ENCODE measurements at places on chromosomes 5 and 9. TPM values are rescaled to one million over a fixed set of nuclear protein-coding genes. Genes with fewer than 3 reads are reported as not detected.

- DNase-seq: no peak
These were observed 95.9 kb upstream of the GNAQ start for GRCh38 chr9:78127279-78128225.

DNA sequence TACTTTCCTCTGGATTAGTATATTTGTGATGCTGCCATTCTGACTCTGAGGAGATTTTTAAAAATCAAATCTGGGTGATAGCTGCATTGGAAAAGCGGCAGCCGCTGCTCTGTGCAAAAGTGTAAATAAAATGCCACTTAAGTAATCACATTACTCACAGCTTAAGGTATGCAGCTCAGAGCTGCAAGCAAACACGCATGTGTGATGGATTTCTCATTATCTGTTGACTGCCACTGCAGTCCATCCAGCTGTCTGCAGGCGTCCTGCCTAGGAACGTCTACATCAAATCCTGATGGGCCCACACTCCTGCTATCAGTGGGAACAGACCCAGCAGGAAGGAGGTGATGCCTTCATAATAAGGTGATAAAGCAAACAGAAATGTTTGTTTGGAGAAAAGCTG lies 216.9 kb downstream of the SPOCK1 start:
- DNase-seq: no peak

- no peak for DNase-seq
These were observed 621 bp downstream of the FYB1 start for GRCh38 chr5:39218482-39219402.

DNA sequence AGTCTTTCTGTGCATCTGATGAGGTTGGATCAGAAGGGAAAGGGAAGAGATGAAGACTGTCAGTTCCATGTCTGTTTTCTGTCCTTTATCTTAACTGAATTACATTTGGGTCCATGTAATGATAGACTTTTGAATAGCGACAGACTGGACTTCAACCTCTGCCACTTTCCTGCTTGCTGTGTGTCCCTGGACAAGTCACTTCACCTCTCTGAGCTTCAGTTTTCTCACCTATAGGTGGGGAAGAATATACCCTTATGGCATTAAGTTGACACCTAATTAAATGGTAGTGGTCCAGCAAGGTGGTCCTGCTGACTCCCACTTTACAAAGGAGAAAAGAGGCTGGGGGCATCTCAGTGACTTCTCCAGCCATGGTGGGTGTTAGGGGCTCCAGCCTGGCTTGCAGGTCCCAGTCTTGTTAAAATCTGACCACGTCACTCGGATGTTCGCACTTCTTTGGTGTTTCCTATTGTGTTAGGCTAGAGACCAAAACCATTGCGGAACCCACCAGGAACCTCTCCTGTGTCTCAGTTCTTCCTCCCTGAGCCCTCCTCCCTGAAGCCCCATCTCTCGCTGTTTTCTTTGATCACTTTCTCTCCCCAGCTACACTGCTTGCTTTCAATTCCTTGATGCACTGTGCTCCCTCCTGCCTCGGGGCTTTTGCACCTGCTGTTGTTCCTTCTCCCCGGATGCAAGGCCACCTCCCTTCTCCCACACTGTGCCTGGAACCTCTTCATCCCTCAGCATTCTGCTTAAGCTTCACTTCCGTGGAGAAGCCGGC lies 256.5 kb downstream of the NSG2 start:
- DNase-seq: no peak

- no peak for DNase-seq
These were observed 110.4 kb upstream of the IFNK start for GRCh38 chr9:27413511-27414219.

- no peak for DNase-seq
These were observed 6.7 kb upstream of the RASEF start for GRCh38 chr9:83069651-83070050.

DNA sequence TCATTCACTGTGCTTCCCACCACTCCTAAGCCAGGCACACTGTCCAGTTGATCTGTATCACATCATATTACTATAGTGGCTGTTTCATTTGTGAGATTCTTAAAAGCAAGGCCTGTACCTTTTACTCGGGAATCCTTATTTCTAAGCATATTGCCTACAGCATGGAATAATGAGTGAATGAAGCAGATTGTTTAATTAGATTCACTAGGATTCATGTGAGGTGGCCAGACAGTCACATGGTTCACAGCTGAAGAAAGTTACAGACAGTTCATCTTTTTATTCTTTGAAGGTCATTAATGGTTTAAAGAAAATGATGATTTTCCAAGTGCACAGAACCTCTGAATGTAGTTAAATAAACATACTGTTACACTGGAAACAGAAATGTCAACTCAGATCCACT lies 24.3 kb upstream of the SEMA6A start:
- no peak for DNase-seq

GRCh38 chr9:137552022-137552768 lies 516 bp downstream of the MRPL41 start:
- DNase-seq: no peak

- no peak for DNase-seq
These were observed 47.7 kb downstream of the COL23A1 start for GRCh38 chr5:178542455-178542854.

GRCh38 chr9:128788445-128788844 lies 1.4 kb downstream of the TBC1D13 start:
- DNase-seq: no peak

- DNase-seq: no peak
These were observed 310.4 kb downstream of the GADD45G start for GRCh38 chr9:89915187-89915586.

DNA sequence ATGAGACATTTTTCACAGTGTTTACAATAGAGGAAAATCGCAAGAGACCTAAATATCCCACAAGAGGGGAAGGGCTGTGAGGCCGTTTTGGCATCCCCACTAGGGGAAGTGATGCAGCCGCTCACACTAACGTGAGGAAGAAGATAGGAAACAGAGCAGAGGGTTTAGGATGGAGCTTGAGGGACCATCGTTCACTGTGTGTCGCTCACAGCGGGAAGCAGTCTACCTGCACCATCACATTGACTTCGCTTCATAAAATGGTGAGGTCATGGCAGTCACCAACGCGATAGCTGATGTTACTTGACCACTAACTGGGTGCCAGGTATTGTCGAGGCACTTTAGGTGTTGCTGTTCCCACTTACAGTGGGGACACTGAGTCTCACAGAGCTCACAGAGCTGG lies 35.6 kb downstream of the PRRX2 start:
- DNase-seq: no peak

- DNase-seq: no peak
These were observed 308.9 kb upstream of the PTPRD start for GRCh38 chr9:10921671-10922070.

PCDHGC4 gene
- not detected for total RNA-seq

TXN gene
- 471 TPM for total RNA-seq

ZNF474 gene
- total RNA-seq: not detected

OR1Q1 gene
- not detected for total RNA-seq

FGD3 gene
- total RNA-seq: 54.6 TPM

CDH10 gene
- total RNA-seq: not detected

TNC gene
- 1.2 TPM for total RNA-seq

Data from CD8-positive, alpha-beta memory T cell (primary cell).